ENCODE measurements at places on chromosomes 2 and 18. TPM values are rescaled to one million over a fixed set of nuclear protein-coding genes. Genes with fewer than 3 reads are reported as not detected.

ARPC2 gene
- total RNA-seq, result 742 TPM

DNA sequence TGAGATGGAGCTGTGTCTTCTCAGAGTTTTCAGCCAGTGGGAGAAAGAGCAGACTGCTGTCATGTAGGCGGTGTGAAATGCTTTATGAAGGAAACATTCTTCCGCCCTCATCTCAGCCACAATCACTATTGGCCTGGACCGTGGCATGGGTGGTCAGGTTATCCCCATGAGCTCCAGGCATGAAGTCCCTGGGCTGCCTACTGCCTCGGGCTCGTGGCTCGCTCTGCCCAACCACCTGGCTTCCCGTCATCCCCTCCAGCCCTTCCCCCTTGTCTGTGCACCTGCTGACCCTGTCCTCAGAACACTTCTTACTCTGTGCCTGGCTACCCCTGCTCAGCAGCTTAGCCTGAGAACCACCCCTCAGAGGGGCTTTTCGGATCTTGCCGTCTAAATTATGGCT is 15.5 kb downstream of the COLEC11 start:
- DNase-seq, result peak; percentile 36
- no peak overlapping the region for H3K27ac ChIP-seq
- no peaks in the 10 kb centered on the region for H3K36me3 ChIP-seq
- H3K4me3 ChIP-seq, result no peak overlapping the region
- no peaks in the 10 kb centered on the region for H3K27me3 ChIP-seq
- H3K4me1 ChIP-seq, result peaks cover 19% of the 10 kb centered on the region

GRCh38 chr2:158501301-158501700 is 44.5 kb downstream of the PKP4 start:
- H3K27ac ChIP-seq, result no peak overlapping the region
- no peak overlapping the region for H3K4me3 ChIP-seq
- no peak for DNase-seq
- H3K36me3 ChIP-seq, result peaks cover 2% of the 10 kb centered on the region

GRCh38 chr2:9122367-9122766 is 84.2 kb upstream of the ASAP2 start:
- H3K4me1 ChIP-seq, result no peaks in the 10 kb centered on the region
- no peaks in the 10 kb centered on the region for H3K36me3 ChIP-seq
- no peak for DNase-seq
- no peak overlapping the region for H3K4me3 ChIP-seq
- no peak overlapping the region for H3K27ac ChIP-seq

Data from activated CD8-positive, alpha-beta memory T cell treated with anti-CD3 and anti-CD28 coated beads, Interleukin-2, amount 10 ng/mL, durations not matched to agents 7 days and 5 days (primary cell).